ENCODE measurements at places on chromosomes 7 and 10. TPM values are rescaled to one million over a fixed set of nuclear protein-coding genes. Genes with fewer than 3 reads are reported as not detected.

The OR2A12 gene
- total RNA-seq, result not detected

The SH2D4B gene
- total RNA-seq, result not detected

The SUGCT gene
- total RNA-seq, result 1.9 TPM

The ITIH5 gene
- 0.09 TPM for total RNA-seq

The PI4K2A gene
- total RNA-seq, result 10.1 TPM
